ENCODE measurements at places on chromosomes 5 and 9. TPM values are rescaled to one million over a fixed set of nuclear protein-coding genes. Genes with fewer than 3 reads are reported as not detected.

The PPIC gene
- total RNA-seq: 46.1 TPM

The ATP6V1G1 gene
- 103 TPM for total RNA-seq

The BTNL3 gene
- total RNA-seq: not detected

The SLC6A3 gene
- 0.54 TPM for total RNA-seq

The MYMK gene
- total RNA-seq: not detected

The HTR1A gene
- total RNA-seq: not detected

The RALGPS1 gene
- 25.2 TPM for total RNA-seq

The PGM5 gene
- 53.1 TPM for total RNA-seq

The PCDHGA5 gene
- 2.8 TPM for total RNA-seq

DNA sequence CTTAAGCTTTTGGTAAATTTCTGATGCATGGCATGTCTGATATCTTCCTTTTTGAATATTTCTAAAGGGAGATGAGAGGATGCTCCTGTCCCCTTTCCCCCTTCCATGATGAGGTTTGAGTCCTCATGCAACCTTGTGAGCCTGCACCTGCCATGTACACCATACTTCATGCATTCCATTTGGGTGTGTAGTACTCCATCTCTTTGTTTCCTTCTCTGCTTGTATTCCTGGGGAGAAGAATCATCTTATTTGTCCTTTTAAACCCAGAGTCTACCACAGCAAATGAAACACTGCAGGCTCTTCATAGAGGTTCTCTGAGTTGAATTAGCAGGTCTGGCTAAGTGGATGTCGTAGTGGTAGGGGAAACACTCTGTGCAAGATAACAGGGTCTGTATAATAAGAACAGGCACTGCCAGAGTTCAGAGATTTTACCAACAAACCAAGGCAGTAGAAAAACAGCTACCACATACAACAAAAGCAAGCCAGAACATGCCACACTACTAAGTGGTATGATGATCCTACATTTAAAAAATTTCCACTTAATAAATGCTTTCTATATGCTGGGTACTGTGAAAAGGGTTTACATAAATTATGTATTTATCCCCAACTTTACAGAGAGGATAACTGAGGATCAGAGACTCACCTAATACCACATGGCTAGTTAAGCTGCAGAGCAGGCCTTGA, 439.8 kb upstream of the GRIA1 start:
- DNase-seq: no peak

GRCh38 chr9:90871327-90871935, 69.8 kb downstream of the SYK start:
- DNase-seq: no peak

- DNase-seq: no peak
Observed at GRCh38 chr5:98308960-98309359, 464.5 kb upstream of the RGMB start.

- no peak for DNase-seq
Observed at GRCh38 chr9:83526901-83527300, 11.3 kb downstream of the FRMD3 start.

DNA sequence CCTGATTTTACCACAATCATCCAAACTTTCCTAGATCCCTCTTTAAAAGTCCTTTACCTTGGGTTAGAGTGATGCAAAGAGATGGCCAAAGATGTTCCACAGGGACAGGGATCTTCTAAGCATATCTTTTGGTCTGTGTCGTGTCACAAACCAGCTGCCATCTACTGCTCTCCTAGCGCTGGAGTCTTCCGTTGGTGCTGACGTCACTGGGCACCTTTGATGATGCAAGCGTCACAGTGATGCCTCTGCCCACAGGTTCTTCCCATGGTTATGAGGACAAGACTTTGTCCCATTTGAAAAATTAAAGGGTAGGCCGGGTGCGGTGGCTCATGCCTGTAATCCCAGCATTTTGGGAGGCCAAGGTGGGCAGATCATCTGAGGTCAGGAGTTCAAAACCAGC, 1.7 kb upstream of the GLT6D1 start:
- DNase-seq: no peak

DNA sequence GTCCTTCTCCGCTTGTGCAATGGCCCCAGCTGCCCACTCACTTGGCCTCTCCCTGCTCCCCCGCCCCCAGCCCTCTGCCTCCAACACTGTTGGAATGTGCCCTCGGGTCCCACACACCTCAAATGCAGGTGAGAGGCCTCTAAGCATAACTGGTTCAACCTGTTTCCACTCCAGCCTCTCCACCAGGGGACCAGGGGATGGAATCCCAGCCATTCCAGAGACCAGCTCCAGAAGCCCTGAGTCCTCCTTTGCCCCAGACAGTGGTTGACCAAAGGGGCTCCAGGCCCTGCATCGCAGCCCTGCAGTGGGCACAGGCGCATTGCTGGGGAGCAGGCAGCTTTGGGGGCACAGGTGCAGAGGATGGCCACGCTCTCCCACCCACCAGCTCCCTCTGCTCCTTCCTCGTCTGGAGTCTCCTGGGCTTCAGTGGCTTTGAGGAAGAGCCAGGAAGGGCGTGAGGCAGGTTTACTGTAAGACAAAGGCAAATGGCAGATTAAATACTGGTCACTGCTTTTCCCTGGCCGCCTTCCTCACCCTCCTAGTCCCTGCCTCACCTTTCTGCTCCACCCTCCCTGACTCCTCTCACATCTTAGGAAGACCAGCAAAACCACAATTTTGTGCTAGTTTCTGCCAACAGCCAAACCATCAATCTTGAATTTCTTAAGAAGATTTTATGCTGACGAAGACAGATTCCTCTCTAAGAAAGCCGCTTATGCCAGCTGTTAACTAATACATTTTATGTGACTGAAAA, 29.1 kb upstream of the IRX2 start:
- DNase-seq: peak; percentile 79

DNA sequence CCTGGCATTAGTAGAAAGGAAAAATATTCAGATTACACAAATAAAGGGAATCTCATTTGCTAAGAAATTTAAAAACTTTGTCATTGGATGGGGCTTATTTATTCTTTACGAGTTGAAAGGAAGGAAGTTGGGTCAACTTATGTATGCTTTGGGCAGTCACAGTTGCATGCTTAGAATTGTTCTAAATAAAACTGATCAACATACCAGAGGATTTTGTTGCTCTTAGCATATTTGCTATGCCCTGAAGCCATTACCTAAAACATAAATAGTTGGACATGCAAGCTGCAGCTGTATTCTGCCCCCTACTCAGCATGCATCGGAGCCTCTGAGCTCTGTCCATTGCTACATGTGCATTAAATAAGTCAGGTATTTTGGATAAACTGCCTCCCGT, 172.7 kb upstream of the MEF2C start:
- no peak for DNase-seq

DNA sequence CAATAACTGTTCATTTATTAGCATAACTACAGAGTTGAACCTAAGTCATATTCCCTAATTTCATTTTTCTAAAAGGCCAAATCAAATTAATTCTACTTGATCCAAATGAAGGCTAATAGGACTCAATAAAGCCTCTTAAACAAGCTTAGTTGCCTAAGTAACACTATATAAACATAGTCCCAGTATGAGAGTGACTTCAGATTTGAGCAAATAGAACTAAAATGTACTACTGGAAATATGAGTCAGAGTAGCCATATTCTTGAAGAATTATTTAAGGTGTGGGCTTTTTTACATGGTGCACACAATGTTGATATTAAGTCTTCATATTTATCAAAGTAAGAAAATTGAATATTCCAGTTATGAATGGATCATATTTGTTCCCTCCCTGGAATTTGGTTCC, 872.3 kb downstream of the MAT2B start:
- DNase-seq: no peak

Data from kidney (tissue), 22 donors.